ENCODE measurements at places on chromosomes 16 and 17.

GRCh38 chr17:43010667-43011308 is 4.2 kb downstream of the IFI35 start:
- no peak for DNase-seq

DNA sequence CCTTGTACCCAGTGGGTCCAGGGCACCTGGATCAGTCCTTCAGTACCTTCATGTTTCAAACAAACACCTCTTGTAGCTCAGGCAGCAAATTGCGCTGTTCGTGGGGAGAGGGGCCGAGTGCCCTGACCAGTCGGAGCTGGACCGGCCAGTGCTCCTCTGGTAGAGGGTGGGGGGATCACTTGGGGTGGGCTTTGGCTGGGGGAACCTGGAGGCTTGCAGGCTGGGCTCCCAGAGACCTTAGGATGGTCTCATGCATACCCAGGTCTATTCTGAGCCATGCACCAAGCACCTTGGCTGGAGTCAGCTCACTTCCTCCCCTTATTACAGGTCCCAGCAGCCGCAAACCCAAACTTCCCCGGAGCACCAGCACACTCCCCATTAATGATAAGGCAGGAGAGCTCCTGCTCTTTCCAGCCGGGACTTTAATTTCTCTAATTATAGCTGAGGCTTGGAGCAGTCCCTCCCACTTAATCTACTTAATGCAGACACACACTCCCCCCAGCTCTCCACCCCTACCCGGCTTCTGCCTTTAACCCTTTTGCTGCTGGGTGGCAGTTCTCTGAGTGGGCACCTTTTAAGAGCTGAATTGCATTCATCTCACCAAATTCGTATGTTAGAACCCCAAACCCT is 26.3 kb upstream of the MGAT5B start:
- DNase-seq: no peak

DNA sequence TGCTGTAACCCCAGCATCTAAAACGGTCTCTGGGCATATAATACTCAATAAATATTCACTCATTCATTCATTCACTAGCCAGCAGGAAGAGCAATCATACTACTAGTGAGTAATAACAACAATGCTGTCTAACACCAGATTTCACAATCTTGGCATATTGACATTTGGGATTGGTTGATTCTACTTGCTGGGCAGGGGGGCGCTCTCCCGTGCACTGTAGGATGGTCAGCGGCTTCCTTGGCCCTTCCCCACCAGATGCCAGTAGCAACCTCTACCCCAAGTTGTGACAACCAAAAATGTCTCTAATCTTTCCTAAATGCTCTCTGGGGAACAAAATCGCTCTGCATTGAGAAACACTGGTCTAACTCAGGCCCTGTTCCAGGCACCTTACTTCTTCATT is 20.7 kb downstream of the WFDC1 start:
- DNase-seq: no peak

- DNase-seq: no peak
Measured at GRCh38 chr16:3401719-3402397, 843 bp downstream of the ZNF174 start.

GRCh38 chr16:24611310-24611709 is 71.9 kb downstream of the RBBP6 start:
- DNase-seq: no peak

DNA sequence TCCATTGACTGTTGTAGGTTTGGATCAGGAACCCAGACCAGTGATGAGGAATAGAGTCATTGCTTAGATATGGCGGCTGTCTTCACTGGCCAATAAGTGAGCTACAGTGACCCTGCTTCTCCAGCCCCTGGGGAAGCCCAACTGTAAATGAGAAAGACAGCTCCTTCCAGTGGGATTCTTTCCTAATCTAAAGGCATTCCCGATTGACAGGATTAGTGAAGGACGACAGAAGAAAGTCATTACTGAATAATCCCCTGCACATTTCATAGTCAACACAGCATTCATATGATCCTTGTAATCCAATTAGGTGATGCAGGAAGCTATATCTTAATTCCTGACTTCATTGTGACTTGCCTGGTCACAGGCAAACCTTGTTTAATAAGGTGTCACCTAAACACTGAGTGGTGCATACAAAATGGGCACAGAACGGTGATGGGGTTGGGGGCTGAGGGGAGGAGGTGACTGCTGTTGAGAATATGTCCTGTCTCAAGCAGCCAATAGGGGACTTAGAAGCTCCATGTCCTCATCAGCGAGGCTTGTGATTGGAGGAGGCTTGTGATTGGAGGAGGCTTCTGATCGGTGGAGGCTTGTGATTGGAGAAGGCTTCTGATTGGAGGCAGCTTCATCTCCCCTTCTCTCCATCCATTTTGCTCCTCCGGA is 242.6 kb downstream of the XYLT1 start:
- no peak for DNase-seq

- no peak for DNase-seq
Measured at GRCh38 chr16:78505544-78506366, 406.3 kb downstream of the WWOX start.

- no peak for DNase-seq
Measured at GRCh38 chr16:30636599-30636998, 14.2 kb upstream of the PRR14 start.

- no peak for DNase-seq
Measured at GRCh38 chr17:2705888-2706795, 5.4 kb downstream of the CLUH start.
